Mesangial cell (primary cell): ENCODE measurements at places on chromosomes 5 and 9. TPM values are rescaled to one million over a fixed set of nuclear protein-coding genes. Genes with fewer than 3 reads are reported as not detected.

Gene ORM1
- total RNA-seq, result not detected in 2 replicates

Gene IGIP
- total RNA-seq, result 0.65 and 2.2 TPM in 2 replicates

Gene TLR4
- total RNA-seq, result 8.2 and 12.2 TPM in 2 replicates

Gene GPR150
- total RNA-seq, result under 0.01 and 0.51 TPM in 2 replicates

Gene GADD45G
- total RNA-seq, result 0.16 and 1.1 TPM in 2 replicates

Gene ANKRD20A1
- total RNA-seq, result 0.13 and 0.16 TPM in 2 replicates

Gene BRD9
- total RNA-seq, result 32.7 and 39.9 TPM in 2 replicates

Gene JAK2
- total RNA-seq, result 3.4 and 3.5 TPM in 2 replicates

Gene ACSL6
- not detected in 2 replicates for total RNA-seq

Gene HEMGN
- total RNA-seq, result not detected in 2 replicates
